Retinal pigment epithelial cell (primary cell): ENCODE measurements at places on chromosomes 12 and 14.

DNA sequence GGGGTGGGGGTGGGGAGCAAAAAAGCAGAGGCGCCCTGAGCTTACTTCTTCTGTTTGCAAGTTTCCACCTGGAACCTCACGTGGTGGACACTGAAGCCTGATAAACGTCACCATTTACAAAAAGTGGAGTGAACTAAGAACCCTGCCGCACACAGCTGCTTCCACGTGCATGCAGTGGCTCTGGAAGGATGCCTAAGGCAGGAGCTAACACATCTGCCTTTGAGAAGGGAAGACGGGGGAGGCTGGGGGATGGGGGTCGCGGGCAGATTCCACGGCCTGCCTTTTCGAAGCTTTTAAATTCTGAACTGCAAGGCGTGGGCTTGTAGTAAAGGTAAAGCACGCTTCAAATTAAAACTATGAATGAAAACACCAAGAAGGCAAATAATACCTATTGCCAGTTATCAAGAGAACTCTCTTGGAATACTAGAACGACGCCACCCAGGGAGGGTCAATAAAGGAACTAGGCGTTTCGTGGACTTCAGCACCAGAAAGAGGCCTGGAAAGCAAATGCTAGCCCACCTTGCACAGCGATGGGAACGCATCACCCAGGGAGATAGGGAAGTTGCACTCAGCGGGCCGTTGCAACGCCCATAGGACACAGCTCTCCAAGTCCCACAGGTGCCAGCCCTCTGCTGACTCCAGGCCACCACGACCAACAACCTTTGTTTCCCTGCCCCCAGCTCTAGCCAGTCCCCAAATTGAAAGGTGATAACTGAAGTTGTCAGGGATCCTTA, 61.8 kb downstream of the TESC start:
- no peak for DNase-seq

- no peak for DNase-seq
These were observed 21.3 kb downstream of the SCAF11 start for GRCh38 chr12:45969084-45969483.

GRCh38 chr12:56164345-56164729, 6.2 kb downstream of the MYL6 start:
- DNase-seq = no peak

- no peak for DNase-seq
These were observed 155.6 kb upstream of the LMNTD1 start for GRCh38 chr12:25708661-25709060.

- no peak for DNase-seq
These were observed 383.6 kb downstream of the BCAT1 start for GRCh38 chr12:24565300-24565699.

- no peak for DNase-seq
These were observed 66.2 kb upstream of the PNMA1 start for GRCh38 chr14:73780391-73780790.

GRCh38 chr12:52532636-52533035, 12.4 kb upstream of the KRT5 start:
- DNase-seq = no peak
